Dorsolateral prefrontal cortex (tissue), 122 donors: ENCODE measurements at places on chromosomes 4 and X. TPM values are rescaled to one million over a fixed set of nuclear protein-coding genes. Genes with fewer than 3 reads are reported as not detected.

Gene H2BW1
- not detected for total RNA-seq

Gene TEX13B
- not detected for total RNA-seq

Gene POF1B
- total RNA-seq, result not detected

Gene LDB2
- total RNA-seq, result 123 TPM

Gene VCX3A
- not detected for total RNA-seq

Gene C4orf50
- total RNA-seq, result 37.3 TPM

Gene TASL
- total RNA-seq, result 0.72 TPM

Gene SLC6A14
- total RNA-seq, result not detected

Gene JADE3
- 8.7 TPM for total RNA-seq

Gene PCDH18
- 4.5 TPM for total RNA-seq

Gene NLRP2B
- total RNA-seq, result 1.2 TPM

Gene ZDHHC15
- 4.4 TPM for total RNA-seq

Gene OPN1MW3
- total RNA-seq, result not detected

Gene AFM
- total RNA-seq, result not detected

Gene ARAF
- total RNA-seq, result 27.5 TPM

Gene ITGB1BP2
- 0.63 TPM for total RNA-seq

Gene MGAT4D
- not detected for total RNA-seq

Gene IL2
- not detected for total RNA-seq

Gene DCHS2
- total RNA-seq, result 10.1 TPM

Gene LEF1
- total RNA-seq, result 9.7 TPM

Gene JCHAIN
- not detected for total RNA-seq

Gene SPOCK3
- 119 TPM for total RNA-seq

Gene EDNRA
- total RNA-seq, result 6.4 TPM
